Pulmonary artery endothelial cell (primary cell): ENCODE measurements at places on chromosomes 3 and 15.
A peak's percentile ranks its signal among the peaks of the same experiment; 100 is the strongest.

- DNase-seq: no peak
Observed at GRCh38 chr15:80414546-80415357, 10.6 kb downstream of the ARNT2 start.

DNA sequence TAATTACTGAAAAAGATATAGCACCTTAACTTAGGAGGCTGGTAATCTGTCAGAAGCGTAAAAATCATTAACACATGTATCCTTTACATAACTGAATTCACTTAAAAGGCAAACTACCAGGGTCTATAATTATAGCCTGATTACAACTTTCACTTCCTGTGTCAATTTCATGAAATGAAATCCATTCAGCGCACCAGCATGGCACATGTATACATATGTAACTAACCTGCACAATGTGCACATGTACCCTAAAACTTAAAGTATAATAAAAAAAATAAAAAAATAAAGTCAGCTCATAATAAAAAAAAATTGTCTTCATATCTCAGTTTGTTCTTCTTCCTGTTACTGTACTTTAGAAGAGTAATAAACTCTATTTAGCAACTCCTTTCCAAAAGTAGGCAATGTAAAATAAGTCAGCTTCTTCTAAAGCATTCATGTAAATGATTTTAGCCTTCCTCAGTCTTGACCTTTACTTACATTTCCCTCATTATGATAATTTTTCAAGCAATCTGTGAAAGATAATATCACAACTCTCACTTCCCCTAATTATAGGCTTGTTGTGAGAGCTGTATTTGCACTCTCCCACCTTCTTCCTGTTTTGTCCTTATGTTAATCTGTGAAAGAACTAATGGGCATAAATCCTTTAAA lies 50.1 kb downstream of the KBTBD8 start:
- no peak for DNase-seq

GRCh38 chr3:69451594-69451993 lies 65.7 kb upstream of the FRMD4B start:
- no peak for DNase-seq

GRCh38 chr3:57221883-57222282 lies 5.6 kb upstream of the APPL1 start:
- DNase-seq: no peak

DNA sequence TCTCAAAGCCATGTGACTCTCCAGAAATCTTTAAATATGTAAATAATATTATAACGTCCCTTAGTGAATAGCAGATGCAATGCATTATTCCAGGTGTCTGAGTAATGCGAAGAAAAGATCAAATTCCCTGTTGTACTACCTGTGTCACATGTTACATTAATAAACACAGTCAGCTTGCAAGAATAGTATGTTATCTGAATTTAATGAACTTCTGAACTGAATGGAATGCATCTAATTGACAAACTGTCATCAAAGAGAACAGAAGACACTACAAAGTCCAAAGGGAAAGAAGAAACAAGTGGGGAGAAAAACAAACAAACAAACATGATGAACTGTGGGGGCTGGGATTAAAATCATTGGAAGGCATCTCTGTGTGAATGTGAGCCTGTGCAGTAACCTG lies 508.8 kb downstream of the LPP start:
- DNase-seq: no peak

GRCh38 chr15:38885001-38885400 lies 320.4 kb upstream of the RASGRP1 start:
- DNase-seq: no peak

DNA sequence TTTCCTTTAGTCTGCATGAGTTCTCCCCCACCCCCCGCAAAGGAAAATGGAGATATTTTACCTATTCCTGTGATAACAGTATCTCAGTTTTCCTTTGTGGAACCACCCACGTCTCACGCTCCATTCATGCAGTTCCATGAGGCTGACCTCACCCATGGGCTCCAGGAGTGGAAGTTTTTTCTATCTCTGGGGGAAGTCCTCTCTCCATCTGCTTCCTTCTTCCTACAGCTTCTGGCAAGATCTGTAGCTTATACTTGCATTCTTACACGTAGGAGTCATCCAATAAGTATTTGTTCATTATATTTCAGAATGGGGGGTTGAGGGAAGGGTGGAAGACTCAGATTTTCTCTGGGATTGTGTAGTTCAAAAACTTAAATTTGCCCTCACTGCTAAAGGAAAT lies 5.8 kb upstream of the GLCE start:
- DNase-seq: peak; percentile 95

DNA sequence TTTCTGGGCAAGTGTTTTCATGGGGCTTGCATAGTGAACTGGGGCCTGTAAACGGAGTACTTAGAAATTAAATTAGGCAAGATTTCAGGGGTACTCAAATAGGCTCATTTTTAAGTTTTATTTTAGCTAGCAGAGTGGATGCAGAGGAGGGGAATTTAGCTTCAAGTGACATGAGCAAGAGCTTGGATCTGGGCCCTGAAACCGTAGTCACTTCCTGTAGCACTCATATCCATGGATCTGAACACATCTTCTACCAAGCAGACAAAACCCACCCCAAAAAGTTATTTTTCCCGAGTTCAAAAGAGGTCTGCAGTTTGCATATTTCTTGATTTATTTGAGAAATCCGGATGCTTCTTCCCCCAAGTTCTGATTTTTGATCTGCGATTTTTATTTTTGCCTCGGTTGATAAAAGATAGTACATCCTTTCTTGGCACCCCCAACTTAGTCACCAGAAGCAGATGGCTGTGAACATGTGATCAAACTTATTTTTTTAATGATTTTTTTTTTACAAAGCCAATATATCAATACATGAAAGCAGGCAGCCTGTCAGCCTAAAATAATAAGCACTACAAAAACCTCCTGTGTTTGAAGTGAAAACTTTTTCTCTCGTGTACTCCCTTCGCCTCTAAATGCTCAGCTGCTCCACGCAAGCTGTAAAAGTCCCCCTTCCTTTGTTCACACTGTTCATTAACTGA lies 36.6 kb upstream of the STT3B start:
- no peak for DNase-seq

- no peak for DNase-seq
Observed at GRCh38 chr3:9791790-9792404, 376 bp downstream of the TADA3 start.

DNA sequence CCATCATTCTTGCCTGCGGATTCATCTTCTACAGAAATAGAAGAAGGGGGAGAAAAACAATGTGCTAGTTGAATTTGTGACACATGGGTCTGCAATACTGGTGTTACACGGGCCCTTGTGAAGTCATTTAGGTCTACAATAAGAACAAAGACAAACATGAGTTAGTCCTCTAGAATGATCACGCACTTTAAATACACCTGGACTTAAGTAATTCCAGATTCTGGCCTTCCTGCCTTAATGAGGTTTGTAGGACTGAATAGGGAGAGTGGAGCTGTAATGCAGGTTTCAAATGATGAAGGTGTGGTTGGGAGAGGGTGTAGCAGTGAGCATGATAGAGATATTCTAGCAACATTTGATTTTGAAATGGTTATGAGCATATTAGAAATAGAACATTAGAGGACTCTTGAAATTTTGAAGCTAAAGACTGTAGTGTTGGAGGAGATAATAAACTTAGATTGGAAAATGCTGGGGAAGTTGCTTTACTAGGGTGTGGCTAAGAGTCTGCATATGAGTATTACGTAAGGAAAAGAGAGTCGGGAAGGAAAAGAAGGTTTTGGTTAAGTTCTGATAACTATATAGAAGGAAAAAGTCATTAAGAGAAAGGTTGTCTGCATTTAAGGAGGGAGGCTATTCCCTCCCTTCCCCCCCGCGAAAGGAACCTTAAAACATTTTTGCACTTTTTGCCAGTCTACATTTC lies 606 bp downstream of the EIF2A start:
- no peak for DNase-seq

DNA sequence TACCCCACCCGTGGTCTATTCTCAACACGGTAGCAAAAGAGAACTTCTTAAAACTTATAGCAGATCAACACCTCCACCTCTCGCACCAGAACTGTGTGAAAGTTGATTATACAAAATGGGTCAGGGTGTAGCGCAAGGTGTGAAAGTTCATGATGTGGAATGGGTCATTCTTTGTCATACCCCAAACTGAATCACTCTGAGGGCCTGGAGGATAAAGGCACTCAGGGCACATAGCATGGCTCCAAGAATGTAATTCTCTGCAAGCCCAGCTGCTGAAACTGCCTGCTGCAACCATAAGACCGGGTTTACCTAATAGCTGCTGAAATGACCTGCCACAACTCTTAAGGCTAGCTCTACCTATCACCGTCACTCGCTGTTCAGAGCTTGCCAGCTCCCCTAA lies 70.0 kb downstream of the FOXP1 start:
- no peak for DNase-seq

DNA sequence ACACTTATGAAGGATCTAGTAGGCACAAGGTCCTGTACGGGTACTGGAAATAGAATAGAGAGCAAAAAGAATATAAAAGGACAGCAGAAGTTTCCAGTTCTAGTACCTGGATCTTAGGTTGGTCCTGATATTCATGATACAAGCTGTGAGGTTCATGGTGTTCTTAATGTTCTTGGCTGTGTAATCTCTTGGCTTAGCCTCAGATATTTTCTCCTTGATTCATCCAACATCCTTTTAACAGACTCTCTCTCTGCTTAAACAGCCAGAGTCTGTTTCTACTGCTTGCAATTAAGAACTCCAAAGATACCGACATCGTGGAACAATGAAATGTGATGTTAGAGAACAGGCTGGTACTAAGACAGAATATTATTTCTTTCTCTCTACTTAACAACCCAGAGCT lies 49.9 kb downstream of the CNTN3 start:
- no peak for DNase-seq
